ENCODE measurements at places on chromosomes 4 and X. TPM values are rescaled to one million over a fixed set of nuclear protein-coding genes. Genes with fewer than 3 reads are reported as not detected.

- no peak for DNase-seq
Observed at GRCh38 chr4:121306931-121307330, 73.9 kb downstream of the QRFPR start.

DNA sequence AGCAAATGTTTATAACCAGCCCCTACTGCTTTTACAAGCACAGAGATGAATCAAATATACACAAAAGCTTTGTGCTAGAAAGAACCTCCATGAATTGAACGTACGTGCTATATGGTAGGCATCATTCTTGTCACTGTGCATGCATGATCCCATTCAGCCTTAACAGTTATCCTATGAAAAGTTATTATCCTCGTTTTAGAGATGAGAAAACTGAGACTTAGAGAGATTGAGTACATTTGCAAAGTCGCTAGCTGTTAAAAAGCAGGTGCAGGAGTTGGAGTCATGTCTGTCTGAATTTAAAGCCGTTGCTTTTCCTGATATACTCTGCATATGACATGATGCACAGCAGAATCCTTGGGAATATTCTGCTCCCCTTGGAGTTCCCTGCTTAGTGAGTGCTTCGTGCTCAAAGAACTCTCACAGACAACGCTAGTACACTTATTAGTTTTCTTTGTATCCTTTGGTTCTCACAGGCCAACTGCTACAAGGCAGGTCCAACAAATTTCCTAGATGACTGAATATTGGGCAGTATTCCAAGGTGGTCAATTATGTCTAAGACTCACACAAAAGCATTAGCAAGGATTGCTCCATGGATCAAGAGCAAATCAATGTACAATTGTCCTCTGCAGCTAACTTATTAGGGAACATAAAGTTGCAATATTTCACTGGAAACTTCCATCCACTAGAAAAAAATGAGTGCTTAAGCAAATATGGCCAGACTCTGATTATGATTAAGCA is 42.8 kb upstream of the TRIM2 start:
- DNase-seq, result no peak

DNA sequence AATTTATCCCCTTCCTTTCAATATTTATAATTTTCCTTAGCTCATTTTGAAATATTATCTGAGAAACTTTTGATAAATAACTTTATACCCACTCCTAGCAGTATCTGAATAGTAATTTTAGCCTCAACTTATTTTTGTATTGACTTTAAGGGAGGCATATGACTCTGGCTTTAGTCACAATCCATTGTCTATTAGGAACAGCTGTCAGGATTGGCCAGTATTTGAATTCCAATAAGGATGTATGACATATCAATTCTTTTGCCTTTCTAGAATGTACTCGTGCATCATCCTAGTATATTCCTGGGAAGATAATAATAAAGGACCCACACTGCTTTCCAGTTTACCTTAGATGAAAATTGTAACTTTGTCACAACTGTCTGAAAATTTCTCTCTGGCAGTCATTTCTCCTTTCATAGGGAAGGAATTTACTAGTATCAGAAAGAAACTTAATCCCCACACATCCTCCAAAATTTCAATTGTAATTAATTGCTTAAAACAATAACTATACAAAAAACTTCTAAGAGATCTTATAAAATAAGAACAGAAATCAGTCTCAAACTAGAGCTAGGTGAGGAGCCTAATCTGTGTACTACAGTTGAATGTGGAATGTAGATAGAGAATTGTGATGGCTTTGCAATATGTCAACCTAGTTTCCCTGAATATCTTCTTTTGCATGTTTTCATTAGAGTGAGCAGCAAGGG is 121.0 kb upstream of the EPHA5 start:
- no peak for DNase-seq

DNA sequence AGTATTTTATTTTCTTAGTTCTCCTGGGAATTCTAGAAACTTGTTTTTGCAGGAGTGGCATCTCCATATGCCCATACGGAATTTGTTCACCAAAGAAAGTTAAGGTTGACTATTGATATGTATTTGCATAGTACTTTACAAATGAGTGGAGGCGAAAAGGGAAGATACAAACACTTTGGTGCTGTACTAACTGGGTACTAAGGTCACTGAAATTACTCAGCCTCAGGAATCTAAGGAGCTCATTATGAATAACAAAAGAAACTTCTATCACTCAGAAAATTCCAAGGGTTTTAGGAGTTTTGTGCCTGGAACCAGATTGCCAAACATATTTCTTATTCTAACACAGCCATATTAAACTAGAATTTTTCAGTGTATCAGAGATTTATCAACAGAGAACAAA is 27.4 kb upstream of the TMPRSS11B start:
- DNase-seq, result peak; percentile 48

- no peak for DNase-seq
Observed at GRCh38 chrX:23871905-23872546, 35.7 kb downstream of the APOO start.

DNA sequence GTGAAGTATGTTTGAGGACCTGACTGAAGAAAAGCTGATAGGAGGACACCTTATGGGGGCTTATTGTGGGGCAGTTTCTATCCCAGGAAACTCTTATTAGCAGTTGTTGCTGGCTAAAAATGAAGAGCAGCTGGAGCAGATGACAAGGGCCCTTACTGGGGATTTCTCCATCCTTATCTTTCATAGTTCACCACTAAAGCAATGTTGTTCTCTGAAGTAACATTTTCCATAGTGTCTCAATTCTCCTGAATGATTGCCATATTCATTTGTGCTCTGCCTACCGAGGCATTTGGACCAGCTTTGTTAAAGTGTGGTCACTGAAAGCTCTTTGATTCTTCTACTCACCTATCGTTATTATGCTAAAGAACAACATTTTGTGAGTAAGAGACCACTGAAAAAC is 7.7 kb downstream of the ENOX2 start:
- DNase-seq, result no peak

The ZFX gene
- 23.3 TPM for total RNA-seq

The ARMCX2 gene
- 32.0 TPM for total RNA-seq

The CXXC4 gene
- total RNA-seq, result 0.03 TPM

Measured in foreskin keratinocyte (primary cell).